Suprapubic skin (tissue), 4 donors: ENCODE measurements at places on chromosomes 5 and 9. TPM values are rescaled to one million over a fixed set of nuclear protein-coding genes. Genes with fewer than 3 reads are reported as not detected.

- DNase-seq = no peak
Observed at GRCh38 chr9:99593610-99594009, 228.1 kb upstream of the NR4A3 start.

GRCh38 chr5:55620009-55620765 lies 85.4 kb upstream of the PLPP1 start:
- no peak for DNase-seq

GRCh38 chr9:97615439-97616072 lies 17.6 kb downstream of the TSTD2 start:
- no peak for DNase-seq

- no peak for DNase-seq
Observed at GRCh38 chr9:112009656-112010055, 113.0 kb downstream of the UGCG start.

GRCh38 chr9:122657527-122657926 lies at the start of gene OR1B1:
TSS of gene OR1B1 (minus strand) at chr9:122657627.
- no peak for DNase-seq

DNA sequence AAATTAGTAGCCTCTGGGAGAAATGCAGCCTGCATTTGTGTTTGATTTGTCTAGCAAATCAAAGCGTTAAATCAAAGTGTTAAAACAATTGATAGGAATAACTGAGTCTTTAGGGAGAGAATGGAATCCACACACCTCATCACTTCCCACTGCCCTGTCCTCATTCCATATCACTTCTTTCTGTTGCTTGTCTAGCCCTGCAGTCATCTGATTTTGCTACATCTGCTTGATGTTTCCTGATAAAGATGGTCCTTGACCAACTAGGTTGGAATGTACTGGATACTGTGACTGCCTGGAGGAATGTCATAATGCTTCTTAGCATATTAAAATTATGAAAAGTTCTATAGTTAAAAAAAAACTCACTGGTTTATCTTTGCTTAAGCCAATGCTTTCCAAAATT lies 119.9 kb downstream of the DOCK2 start:
- DNase-seq = no peak

DNA sequence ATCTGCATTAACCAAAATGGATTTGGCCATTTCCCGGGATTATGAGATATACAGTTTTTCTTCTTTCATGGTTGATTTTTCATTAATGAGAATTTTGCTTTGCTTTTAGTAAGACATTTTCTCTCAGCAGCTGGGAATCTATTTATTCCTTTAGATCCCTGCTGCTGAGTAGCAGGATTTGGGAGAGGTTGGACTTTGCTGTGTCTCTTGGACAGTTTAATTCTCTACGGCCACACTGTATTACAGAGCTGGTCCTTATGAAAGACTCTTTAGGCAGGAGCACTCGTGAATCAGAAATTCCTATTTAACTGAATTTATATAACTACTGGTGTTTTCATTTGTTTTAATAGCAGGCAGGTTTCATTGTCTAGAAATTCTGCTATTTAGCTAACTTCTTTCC lies 1.6 kb downstream of the UNC13B start:
- DNase-seq = no peak

Gene TBC1D13
- total RNA-seq = 22.5 TPM

Gene FBP2
- total RNA-seq = not detected
